ENCODE measurements at places on chromosomes 5 and 9.

DNA sequence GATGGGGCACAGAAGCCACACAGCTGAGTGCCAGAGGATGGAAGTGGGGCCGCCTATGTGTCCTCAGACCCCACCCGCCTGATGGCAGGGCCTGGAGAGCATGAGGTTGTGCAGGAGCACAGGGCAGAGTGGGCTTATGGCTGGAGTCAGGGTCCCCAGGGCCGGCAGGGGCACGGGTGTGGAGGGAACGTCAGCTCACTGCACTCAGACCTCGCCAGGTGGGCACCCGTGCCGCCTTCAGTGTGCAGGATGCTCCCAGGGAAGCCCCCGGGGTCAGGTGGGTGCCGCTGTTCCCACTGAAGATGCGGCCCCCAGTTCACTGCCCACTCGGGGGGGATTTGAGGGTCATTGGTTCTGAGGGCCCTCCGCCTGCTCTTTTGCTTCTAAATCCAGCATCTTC is 34.9 kb downstream of the EXOC3 start:
- DNase-seq: no peak

- no peak for DNase-seq
These were observed 6.8 kb downstream of the ABCA1 start for GRCh38 chr9:104921067-104921741.

DNA sequence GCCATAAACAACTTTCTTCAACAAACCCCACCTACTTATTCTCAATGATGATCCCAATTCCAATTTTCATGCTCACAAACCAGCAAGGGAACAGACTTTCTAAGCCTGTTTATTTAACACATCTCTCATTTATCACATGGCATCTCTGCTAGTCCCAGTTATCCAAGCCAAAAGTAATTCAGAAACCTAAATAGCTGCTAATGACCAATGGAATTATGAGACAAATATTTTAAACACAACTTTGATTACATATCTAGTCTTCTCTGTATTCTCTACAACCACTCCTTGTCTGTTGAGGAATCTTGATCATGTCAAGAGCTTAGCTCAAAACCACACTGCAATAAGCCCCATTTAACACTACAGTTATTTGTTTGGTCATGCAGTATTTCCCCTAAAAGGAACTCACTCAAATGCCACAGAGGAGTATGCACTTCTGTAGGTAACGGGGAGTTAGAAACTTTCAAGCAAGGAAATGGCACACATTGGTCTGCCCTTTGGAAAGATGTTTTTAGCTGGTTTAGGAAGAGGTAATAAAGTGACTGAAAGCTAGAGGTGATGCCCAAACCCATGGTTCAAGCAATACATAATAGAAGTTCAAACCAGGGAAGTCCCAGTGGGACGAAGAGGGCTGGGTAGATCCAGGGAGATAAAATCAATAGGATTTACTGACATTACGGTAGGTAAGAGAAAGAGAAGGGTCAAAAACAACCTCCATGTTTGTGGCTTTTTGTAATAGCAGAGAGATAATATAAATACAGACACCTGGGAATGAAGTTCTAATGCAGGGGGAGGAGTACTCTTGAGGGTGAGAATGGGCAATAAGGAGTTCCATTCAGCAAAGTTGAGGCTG is 42.1 kb upstream of the HTR4 start:
- DNase-seq: no peak

DNA sequence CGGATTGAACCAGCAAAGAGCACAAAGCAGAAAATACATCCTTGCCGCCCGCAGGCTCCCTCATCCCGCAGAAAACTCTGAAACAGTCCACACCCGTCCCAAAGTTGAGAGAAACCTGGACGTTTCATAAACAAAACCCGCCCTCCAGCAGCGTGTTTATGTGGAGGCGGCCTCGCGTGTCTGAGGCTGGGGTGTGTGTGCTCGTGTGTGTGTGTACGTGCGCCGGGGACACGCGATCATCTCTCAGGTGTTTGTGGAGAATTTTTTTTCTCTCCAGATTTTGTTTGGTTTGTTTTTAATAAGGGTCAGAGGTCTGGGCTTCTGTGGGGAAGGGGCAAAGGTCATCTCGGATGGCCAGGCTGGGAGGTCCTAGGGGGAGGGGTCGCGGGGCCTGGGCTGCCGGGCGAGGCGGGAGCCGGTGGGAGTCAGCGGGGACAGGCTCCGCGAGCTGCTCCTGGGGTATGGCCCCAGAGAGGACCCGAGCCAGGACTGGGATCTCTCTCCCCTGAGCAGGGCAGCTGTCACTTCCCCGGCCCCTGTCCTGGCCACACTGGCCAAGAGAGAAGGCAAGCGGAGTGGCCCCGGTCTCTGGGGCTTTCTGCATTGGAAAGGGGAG is 206.4 kb downstream of the C9orf50 start:
- DNase-seq: no peak

DNA sequence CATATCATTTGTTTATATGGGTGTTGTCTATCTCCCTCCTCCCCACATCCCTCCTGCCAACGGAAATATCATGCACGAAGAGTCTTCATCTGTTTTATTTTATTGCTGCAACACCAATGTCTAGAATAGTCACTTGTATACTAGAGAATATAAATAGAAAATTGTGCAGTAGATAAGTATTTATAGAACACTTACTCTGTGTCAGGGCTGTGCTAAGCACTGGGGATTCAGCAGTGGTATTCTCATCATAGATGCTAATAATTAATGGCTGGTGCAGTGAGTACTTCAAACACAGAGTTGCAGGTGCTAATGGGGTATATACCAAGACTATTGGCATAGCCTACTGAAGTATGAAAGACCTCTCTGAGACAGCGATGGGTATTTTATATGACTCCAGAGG is 353.5 kb upstream of the CDH6 start:
- DNase-seq: no peak

- no peak for DNase-seq
These were observed 54.0 kb upstream of the FGF10 start for GRCh38 chr5:44443172-44443571.

DNA sequence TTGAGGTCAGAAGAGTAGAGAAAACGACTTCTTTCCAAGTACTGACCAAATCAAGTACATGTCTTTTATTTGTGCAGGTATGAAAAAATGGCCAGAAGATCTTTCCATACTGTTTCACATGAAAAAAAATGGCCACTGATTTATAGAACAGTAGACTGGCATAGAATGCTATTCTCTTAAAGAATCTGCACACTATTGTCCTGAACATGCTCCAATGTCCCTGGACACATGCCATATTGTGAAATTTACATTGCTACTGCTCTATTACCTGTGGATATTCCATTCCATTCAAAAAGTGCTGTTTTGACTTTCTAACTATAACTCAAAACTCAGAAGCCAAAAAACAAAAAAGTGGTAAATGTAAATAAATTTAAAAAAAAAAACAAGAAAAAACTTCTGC is 60.6 kb downstream of the FBXL17 start:
- no peak for DNase-seq

GRCh38 chr5:176810081-176810597 is at the start of gene UNC5A:
UNC5A (plus strand) TSS chr5:176810559; CDS start chr5:176810751, 192 bp downstream.
- DNase-seq: no peak

DNA sequence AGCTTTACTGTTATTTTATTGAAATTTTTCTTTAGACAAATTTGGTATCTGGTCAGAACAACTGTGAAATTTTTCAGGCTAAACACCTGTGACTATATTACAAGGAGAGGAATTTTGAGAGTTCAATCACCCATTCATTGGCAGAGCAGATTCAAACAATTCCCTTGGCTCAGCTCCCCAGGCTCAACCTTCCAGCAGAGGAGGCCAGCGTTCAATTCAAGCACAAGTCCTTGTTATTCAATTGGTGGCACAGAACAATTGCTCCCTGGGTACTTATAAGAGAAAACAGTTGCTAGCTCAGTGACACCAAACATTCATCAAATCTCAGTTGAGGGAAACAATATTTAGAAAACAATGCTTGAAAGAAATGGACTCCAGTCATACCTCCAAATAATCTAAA is 83.3 kb downstream of the SUSD1 start:
- DNase-seq: no peak

DNA sequence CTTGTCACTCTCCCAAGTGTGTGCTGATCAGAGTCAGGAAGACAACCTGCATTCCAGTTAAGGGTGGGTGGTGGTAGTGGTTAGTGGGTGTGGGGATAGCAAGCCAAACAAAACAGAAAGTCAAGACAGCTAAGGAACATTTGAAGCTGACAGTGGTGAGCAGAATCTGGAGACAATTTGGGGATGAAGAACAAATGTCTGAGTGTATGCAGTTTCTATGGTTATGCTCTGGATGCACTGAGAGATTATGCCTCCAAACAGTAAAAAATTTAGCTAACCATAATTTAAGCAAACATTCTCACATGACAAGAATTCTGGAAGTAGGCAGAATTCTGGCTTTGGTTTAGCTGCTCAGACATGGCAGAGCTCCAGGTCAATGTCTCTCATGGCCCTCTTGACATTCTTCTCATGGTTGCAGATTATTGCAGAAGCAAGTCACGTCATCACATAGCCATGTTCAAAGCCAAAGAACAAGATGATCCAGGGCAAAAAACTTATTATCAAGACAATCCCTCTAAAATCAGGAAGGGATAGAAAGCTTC is 148.7 kb downstream of the LURAP1L start:
- DNase-seq: no peak

- no peak for DNase-seq
These were observed 562.3 kb downstream of the KIF4B start for GRCh38 chr5:155575861-155576260.

DNA sequence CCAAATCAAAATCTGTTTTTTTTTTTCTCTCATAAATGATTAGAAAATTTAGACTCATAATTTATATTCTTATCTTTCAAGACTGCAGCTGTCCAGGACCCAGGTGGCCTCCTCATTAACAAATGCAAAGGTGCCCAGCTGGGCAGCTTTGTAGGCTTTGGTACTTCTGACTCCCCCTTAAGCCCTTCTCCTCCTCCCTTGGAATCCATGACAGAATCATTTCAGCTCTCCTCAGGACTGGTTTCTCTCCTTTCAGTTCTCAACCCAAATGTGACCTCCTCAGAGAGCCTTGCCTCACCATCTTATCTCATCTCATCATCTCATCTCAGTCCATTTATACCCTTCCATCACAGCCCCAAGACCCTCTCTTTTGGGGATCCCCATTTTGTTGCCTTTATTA is 221.7 kb downstream of the KIAA0825 start:
- no peak for DNase-seq

GRCh38 chr9:74557571-74557970 is 60.4 kb downstream of the RORB start:
- DNase-seq: no peak

- no peak for DNase-seq
These were observed 133.7 kb upstream of the NFIL3 start for GRCh38 chr9:91557327-91557726.

DNA sequence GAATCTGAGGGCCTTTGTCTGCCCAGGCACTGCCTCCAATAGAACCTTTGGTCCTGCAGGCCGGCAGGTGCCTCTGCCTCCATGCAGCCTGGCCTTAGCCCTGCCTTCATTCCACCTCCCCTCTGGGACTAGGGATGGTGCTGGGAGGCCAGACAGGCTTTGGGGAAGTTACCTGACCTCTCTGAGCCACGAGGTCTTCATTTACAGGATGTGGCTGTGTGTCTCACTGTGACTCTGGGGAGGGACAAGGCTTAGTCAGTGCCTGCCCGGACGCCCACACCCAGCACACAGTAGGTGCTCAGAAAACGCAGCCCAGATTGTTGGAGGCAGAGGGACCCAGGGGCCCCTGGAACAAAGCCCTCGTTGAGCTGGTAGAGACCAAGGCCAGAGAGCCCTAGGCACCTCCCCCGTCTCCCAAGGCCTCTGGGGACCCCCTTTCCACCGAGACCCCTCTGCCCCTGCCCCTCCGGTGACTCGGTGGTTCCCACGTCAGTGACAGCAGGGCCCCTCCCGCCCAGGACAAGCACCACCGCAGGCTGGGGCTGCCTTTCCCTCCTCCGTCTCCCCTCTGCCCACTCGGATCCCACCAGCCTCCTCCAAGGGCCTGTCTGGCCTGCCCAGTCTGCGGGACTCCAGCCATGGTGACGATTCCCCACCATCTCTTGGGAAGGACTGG is 46.9 kb upstream of the EGFL7 start:
- no peak for DNase-seq

- DNase-seq: no peak
These were observed 11.8 kb downstream of the OTULIN start for GRCh38 chr5:14676320-14676719.

GRCh38 chr5:136141561-136141960 is 8.9 kb downstream of the SMAD5 start:
- DNase-seq: no peak

GRCh38 chr5:132375957-132376356 is 6.4 kb downstream of the SLC22A5 start:
- DNase-seq: no peak

DNA sequence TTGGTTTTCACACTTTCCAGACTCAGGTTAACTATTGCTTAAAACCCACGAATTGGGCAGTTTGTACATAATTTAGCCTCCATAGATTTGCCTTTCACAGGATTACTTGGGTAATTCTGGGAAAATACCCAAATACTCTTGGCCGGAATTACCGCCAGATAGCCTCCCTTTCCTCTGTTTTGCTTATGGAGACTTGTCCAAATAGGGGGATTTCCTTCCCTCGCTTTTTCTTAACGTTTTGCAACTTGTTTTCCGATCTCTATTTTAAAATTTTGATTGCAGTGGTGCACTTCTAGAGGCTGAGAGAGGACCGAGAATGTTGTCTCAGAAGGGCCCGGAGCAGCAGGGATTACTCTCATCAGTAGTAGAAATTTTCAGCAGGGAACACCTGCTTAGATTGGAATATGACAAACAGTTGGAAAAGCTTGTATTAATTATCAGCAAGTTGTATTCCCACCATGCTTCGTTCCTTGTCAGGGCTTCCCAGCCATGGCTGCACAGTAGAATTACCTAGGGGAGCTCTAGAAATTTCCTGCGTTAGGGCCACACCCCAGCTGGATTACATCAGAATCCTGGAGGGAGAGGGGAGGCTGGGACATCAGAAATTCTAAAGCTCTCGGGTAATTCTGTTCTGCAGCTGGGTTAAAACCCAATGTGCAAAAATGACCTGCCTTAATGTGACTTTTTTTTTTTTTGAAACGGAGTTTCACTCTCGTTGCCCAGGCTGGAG is 329.1 kb downstream of the SH3GL2 start:
- no peak for DNase-seq

DNA sequence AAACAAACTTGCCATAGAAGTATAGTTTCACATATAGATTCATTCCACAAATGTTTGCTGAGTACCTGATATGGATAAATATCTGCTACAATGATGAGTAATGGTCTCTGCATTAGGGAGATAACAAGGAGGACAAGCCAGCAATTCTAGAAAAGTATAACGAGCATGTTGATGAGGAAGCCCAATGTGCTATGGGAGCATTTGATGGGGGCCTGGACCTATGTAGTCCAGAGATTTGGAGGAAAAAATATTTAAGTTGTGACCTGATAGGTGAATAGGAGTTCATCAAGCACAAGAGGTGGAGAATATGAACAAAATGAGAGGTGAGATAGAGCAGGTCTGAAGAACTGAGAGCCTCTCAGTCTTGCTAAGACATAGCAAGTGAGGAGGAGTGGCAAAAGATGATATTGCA is 14.4 kb upstream of the TMEM245 start:
- DNase-seq: no peak

GRCh38 chr9:447230-448025 is 232.8 kb downstream of the DOCK8 start:
- DNase-seq: no peak

- no peak for DNase-seq
These were observed 58.6 kb downstream of the ENC1 start for GRCh38 chr5:74581988-74582365.
